Lung (tissue), 17 donors: ENCODE measurements at places on chromosomes 7 and 10.
A peak's percentile ranks its signal among the peaks of the same experiment; 100 is the strongest.

- H3K4me3 ChIP-seq: no peak overlapping the region
- DNase-seq: peak; percentile 18
- no peak overlapping the region for H3K27ac ChIP-seq
- H3K27me3 ChIP-seq: no peaks in the 10 kb centered on the region
- peaks cover 2% of the 10 kb centered on the region for H3K36me3 ChIP-seq
Observed at GRCh38 chr7:7639421-7639820, 1.1 kb upstream of the UMAD1 start.

- no peaks in the 10 kb centered on the region for H3K4me1 ChIP-seq
- H3K27me3 ChIP-seq: no peaks in the 10 kb centered on the region
- peak; percentile 8 for DNase-seq
- no peak overlapping the region for H3K27ac ChIP-seq
- no peaks in the 10 kb centered on the region for H3K36me3 ChIP-seq
- no peak overlapping the region for H3K4me3 ChIP-seq
Observed at GRCh38 chr10:82934429-82934828, 1059.4 kb downstream of the NRG3 start.

- no peak overlapping the region for H3K27ac ChIP-seq
- H3K4me1 ChIP-seq: peaks cover 3% of the 10 kb centered on the region
- no peaks in the 10 kb centered on the region for H3K27me3 ChIP-seq
- no peak overlapping the region for H3K4me3 ChIP-seq
Observed at GRCh38 chr7:925601-926000, 28.9 kb downstream of the ADAP1 start.

DNA sequence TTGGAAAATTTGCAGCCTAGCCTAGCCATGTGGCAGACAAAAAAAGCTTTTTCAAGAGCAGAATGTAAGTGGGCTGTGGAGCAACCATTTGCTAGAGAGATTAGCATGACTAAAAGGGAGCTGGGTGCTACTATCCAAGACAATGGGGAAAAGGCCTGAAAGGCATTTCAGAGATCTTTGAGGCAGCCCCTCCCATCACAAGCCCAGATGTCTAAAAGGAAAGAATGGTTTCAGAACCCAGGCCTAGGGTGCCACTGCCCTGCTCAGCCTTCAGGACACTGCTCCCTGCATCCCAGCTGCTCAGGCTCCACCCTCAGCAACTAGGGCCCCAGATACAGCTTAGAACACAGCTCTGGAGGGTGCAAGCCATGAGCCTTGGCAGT, 24.7 kb downstream of the PNLIPRP3 start:
- H3K27ac ChIP-seq: no peak overlapping the region
- no peak for DNase-seq
- H3K4me1 ChIP-seq: no peaks in the 10 kb centered on the region

- no peak for DNase-seq
- H3K4me1 ChIP-seq: peaks cover 9% of the 10 kb centered on the region
- peaks cover 14% of the 10 kb centered on the region for H3K27me3 ChIP-seq
- H3K4me3 ChIP-seq: no peak overlapping the region
- H3K36me3 ChIP-seq: peaks cover 4% of the 10 kb centered on the region
Observed at GRCh38 chr10:62810156-62810902, 5.8 kb downstream of the ADO start.

- no peak overlapping the region for H3K4me3 ChIP-seq
- H3K27me3 ChIP-seq: no peaks in the 10 kb centered on the region
- DNase-seq: peak; percentile 30
- no peak overlapping the region for H3K27ac ChIP-seq
Observed at GRCh38 chr7:156096771-156097538, 284.7 kb upstream of the SHH start.

- H3K4me3 ChIP-seq: no peak overlapping the region
- DNase-seq: no peak
- no peak overlapping the region for H3K27ac ChIP-seq
- H3K4me1 ChIP-seq: no peaks in the 10 kb centered on the region
- no peaks in the 10 kb centered on the region for H3K36me3 ChIP-seq
Observed at GRCh38 chr10:101562231-101562630, 25.8 kb downstream of the POLL start.

GRCh38 chr10:94315975-94316464, 46.7 kb downstream of the NOC3L start:
- H3K27ac ChIP-seq: no peak overlapping the region
- H3K4me3 ChIP-seq: no peak overlapping the region
- peaks cover 6% of the 10 kb centered on the region for H3K4me1 ChIP-seq
- H3K36me3 ChIP-seq: no peaks in the 10 kb centered on the region

DNA sequence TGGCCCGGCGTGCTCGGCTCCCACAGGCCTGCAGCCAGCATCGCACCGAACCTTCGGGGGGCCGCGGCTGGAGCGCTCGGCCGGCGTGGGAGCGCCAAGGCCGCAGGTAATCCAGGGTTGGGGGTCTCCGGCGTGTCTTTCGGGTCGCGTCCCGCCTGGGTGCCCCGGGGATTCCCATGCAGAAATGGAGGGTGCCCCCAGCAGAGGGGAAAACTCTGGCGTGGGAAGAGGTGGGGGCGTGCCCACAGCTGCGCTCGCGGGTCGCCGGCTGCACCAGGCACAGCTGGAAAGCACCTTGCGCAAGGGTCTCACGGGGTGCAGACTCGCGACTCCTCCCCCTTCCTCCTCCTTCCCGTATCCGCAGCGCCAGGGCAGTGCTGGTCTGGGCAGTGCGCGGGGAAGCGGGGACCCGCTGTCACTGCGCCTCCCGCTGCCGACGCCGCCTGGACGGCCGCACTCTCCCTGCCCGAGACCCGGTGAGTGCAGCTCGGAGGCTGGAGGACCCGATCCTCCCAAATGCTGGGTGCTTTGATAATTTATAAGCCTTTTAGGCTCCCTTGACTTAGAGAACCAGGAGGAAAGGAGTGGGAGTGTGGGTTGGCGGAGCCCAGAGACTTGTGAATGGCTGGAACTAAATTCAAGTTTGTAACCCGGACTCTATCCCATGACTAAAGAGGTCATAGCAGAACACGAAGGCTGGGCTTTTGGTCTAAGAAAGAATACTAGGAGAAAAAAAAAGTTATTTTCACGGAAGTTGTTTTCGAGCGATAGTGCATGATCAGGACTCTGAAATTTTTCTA, 489 bp downstream of the MAP3K8 start:
- H3K4me1 ChIP-seq: peaks cover 14% of the 10 kb centered on the region
- no peaks in the 10 kb centered on the region for H3K27me3 ChIP-seq
- peaks cover 5% of the 10 kb centered on the region for H3K36me3 ChIP-seq

DNA sequence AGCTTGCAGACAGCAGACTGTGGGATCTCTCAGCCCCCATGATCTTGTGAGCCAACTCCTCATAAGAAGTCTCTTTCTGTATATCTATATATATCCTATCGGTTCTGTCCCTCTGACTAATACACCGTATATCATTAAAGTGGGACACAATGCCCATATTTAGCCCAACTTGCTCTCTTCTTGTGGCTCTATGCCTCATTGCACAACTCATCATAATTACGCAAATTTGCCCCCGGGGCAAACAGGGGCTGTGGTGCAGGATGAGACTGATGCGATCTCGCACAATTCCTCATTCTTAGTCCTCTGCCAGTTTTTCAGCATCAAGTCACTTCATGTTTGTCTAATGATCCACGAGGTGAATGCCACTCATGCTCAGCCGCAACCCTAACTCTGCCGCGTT, 183.2 kb downstream of the PRPF18 start:
- H3K4me1 ChIP-seq: no peaks in the 10 kb centered on the region
- H3K36me3 ChIP-seq: no peaks in the 10 kb centered on the region
- H3K27ac ChIP-seq: no peak overlapping the region
- no peak for DNase-seq
- no peaks in the 10 kb centered on the region for H3K27me3 ChIP-seq
- no peak overlapping the region for H3K4me3 ChIP-seq

- no peaks in the 10 kb centered on the region for H3K4me1 ChIP-seq
- DNase-seq: no peak
- no peaks in the 10 kb centered on the region for H3K27me3 ChIP-seq
- no peaks in the 10 kb centered on the region for H3K36me3 ChIP-seq
- no peak overlapping the region for H3K4me3 ChIP-seq
Observed at GRCh38 chr10:58488921-58489320, 23.8 kb upstream of the BICC1 start.

DNA sequence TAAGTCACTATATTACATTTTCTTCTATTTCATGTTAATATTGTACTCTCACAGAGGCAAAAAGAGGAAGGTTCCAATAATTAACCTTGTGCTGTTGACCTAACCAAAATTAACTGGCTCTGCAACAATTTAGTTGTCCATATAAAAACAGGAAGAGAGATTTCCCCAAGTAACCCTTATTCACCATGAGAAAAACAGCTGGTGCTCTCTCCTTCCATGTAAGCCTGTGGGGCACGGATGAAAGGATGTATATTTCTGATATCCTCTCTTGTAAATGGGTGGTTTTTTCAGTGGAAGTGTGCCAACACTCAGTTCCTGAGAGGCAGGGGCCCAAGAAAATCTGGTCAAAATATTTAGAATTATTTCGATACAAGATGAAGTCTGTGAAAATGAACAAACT, 358.1 kb downstream of the CRPPA start:
- H3K36me3 ChIP-seq: no peaks in the 10 kb centered on the region
- H3K4me1 ChIP-seq: peaks cover 71% of the 10 kb centered on the region
- peak overlapping the region; percentile 64 for H3K27ac ChIP-seq
- no peaks in the 10 kb centered on the region for H3K27me3 ChIP-seq
- no peak overlapping the region for H3K4me3 ChIP-seq

GRCh38 chr10:87519582-87519981, 14.9 kb downstream of the MINPP1 start:
- DNase-seq: no peak
- no peaks in the 10 kb centered on the region for H3K27me3 ChIP-seq
- peaks cover 29% of the 10 kb centered on the region for H3K36me3 ChIP-seq
- no peak overlapping the region for H3K27ac ChIP-seq
- H3K4me1 ChIP-seq: peaks cover 6% of the 10 kb centered on the region

DNA sequence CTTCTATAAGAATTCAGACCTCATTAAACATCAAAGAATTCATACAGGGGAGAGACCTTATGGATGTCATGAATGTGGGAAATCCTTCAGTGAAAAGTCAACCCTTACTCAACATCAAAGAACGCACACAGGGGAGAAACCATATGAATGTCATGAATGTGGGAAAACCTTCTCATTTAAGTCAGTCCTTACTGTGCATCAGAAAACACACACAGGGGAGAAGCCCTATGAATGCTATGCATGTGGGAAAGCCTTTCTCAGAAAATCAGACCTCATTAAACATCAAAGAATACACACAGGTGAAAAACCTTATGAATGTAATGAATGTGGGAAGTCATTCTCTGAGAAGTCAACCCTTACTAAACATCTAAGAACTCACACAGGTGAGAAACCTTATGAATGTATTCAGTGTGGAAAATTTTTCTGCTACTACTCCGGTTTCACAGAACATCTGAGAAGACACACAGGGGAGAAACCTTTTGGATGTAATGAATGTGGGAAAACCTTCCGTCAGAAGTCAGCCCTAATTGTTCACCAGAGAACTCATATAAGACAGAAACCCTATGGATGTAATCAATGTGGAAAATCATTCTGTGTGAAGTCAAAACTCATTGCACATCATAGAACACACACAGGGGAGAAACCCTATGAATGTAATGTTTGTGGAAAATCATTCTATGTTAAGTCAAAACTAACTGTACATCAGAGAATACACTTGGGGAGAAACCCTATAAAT, 24.1 kb downstream of the ZNF37A start:
- DNase-seq: peak; percentile 3
- H3K27me3 ChIP-seq: no peaks in the 10 kb centered on the region
- H3K4me3 ChIP-seq: no peak overlapping the region
- H3K36me3 ChIP-seq: peaks cover 44% of the 10 kb centered on the region

- no peak overlapping the region for H3K4me3 ChIP-seq
- H3K27ac ChIP-seq: no peak overlapping the region
- H3K4me1 ChIP-seq: no peaks in the 10 kb centered on the region
- DNase-seq: no peak
- no peaks in the 10 kb centered on the region for H3K36me3 ChIP-seq
- no peaks in the 10 kb centered on the region for H3K27me3 ChIP-seq
Observed at GRCh38 chr7:93004906-93005305, 112.9 kb downstream of the SAMD9 start.

DNA sequence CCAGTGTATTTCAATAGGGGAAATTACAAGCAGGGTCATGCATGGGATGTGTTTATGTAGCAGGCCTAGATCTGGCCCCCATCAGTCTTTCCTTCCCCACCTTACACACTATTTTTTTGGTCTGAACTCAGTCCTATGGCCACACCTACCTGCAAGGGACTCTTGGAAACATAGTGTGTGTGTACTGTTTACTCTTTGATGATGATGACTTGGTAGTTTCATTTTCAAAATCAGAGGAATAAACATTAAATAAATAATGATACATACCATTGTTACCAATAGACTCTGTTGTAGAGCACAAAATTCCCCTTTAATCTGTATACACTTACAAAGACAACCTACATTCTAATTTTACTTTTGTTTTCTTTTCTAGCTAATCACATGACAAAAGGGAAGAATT, 191.0 kb downstream of the ZEB1 start:
- H3K27ac ChIP-seq: no peak overlapping the region
- no peaks in the 10 kb centered on the region for H3K4me1 ChIP-seq
- DNase-seq: no peak
- H3K4me3 ChIP-seq: no peak overlapping the region
- H3K36me3 ChIP-seq: no peaks in the 10 kb centered on the region

DNA sequence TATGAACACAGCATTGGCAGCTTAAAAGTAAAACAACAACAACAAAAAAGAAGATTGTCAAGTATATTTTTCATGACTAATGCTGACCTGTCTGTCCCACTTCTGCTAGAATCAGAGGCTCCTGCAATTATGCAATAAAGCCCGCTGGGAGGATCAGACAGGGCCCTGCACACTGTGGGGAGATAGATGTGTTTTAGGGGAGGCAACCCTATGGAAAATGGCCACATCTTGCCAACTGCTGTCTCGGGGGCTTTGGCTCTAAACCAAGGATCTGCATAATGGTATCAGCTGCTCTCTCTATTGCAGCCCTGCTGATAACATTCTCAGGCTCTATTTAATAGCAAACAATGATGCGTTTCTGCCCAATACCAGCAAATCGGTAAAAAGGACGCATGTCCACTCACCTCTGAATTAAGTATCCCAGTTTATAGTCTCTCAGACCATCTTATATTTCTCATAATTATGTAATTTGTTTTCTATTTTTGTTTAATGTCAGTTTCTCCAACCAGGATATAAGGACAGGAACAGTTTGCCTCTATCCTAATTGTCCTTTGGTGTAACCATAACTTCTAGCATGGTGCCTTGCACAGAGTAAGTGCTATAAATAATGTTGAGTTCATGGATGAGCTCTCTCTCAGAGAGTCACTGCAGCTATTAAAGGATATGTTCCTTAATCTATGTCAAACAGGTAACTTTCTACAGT, 15.3 kb upstream of the PRKAR2B start:
- no peaks in the 10 kb centered on the region for H3K27me3 ChIP-seq
- H3K4me1 ChIP-seq: no peaks in the 10 kb centered on the region
- no peak overlapping the region for H3K4me3 ChIP-seq
- H3K27ac ChIP-seq: no peak overlapping the region

DNA sequence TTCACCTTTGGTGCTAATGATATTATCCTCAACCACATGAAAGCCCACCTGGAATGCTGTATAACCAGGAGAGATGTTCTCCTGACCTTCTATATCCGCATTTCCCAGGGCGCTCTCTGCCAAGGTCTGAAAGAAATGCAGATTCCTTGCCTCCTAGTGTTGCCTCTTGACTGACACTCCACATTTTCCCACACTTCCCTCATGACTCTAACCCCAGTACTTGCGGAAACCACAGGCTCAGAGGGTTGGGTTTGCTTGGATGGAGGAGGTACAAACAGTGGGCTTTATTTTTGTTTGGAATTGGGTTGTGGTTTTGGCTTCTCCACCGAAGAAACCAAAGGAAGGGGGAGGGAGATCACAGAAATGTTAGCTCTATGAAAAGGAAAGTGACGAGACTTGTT, 222.9 kb upstream of the CELF2 start:
- H3K4me3 ChIP-seq: no peak overlapping the region
- H3K27me3 ChIP-seq: no peaks in the 10 kb centered on the region
- H3K36me3 ChIP-seq: no peaks in the 10 kb centered on the region
- H3K4me1 ChIP-seq: peaks cover 3% of the 10 kb centered on the region
- H3K27ac ChIP-seq: peak overlapping the region; percentile 86
- DNase-seq: peak; percentile 53
